ENCODE measurements at places on chromosomes 2 and 18.
A peak's percentile ranks its signal among the peaks of the same experiment; 100 is the strongest.

GRCh38 chr2:193518041-193518817 lies 1323.5 kb upstream of the TMEFF2 start:
- DNase-seq, result peak; percentile 70

DNA sequence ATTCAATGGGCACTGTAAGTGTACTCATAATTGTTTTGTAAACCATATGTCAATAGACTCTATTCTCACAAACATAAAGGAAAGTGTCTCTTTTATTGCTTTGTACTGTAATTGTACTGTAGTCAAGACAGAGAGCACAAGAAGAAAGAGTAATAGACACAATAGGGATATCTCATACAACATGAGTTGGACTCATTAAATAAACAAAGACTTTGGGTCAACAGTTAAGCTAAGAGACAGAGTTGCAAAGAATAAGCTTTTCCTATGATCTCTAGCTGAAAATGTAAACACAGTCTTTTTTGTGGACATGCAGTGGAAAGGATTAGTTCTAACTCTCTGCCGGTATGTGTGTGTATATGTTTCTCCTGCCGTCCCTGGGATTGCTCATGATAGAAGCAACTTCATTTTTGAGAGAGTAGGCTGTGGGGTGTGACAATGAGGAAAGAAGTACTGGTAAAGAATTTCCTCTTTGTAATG lies 13.9 kb upstream of the KYNU start:
- DNase-seq, result no peak

DNA sequence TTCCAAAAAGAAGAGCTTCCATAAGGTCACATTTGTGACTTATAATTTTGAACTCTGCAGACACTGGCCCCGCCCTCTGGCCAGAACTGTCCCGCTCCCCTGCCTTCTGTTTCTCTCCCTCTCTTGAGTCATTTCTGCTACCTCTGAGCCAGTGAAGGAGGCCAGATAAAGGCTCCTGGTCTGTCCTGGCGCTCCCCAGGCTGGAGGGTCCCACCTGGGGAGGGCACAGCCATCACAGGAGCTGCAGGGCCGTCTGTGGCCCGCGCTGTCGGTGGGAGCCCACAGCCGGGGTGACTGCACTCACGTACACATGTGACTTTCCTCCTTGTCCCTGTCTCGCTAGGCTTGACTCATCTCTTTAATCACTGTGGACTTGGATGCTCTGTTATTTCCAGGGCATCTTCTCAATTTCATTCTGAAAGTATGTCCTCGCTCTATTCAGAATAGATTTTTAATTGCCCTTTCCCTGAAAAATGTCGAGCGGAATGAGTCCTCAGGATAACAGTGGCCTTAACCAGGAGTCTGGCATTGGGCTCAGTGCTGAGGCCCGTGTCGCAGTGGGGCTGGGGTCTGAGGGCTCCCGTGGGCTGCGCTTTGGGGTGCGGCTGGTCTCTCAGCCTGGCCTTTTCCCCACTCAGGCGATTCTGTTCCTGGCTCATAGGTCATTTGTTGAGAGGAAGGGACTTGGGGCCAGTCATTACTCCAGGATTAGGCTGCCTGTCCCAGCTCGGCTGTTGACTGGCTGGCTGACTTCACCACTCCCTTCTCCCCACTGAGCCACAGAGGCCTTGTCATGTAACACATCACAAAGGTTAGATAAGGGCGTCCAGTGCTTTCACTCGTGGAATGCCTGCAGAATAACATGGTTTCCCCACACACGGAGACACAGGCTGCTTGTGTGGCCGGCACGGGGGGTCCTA lies 34.5 kb downstream of the KLHL29 start:
- DNase-seq, result no peak

DNA sequence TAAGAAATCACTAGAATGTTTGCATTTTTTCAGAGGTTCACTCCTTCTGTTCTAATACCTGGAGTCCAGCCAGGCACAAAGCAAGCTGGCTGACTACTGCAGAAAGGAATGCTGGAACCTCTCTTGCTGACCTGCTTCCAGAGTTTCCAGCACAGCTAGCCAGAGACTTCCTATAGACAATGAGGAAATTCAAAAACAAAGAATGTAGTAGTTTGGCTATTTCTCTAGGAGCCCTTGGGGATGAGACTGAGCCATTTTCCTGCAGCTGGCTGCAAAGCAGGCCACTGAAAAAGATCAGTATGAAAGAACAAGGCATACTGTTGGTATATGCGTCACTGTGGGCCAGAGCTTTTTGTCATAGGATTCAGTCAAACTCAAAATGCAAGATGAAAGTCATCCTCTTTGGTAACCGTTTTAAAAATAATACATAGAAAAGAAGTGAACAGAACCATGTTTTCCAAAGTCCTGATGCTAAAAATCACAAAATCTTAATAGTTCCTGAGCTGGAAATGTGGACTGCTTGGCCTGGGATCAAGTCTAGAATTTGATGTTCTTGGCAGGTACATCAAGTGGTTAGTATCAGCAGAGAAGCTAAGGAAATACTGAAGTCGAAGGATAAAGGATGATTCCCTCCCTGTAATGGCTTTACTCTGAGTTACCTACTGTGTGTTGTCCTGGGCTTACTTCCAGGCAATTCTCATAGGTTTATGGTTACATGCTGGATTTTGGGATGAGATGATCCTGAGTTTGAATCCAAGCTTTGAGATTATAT lies 9.0 kb upstream of the DSEL start:
- peak; percentile 98 for DNase-seq

DNA sequence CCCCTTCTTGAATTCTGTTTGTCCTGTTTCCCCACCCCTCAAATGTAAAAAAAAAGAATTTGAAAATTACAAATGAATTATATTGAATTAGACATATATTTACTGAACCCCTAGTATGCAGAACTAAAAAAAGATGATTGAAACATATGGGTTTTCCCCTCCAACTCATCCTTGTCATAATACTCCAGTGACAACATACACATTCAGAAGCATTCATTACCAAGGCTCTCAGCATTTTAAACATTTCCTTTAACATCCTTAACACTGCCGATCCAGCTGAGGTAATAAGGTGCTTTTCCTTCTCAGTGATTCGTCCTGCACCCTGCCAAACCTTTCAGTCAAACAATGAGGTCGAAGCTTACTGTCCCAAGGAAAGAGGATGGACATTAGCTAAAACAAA lies 53.1 kb upstream of the DTNB start:
- DNase-seq, result no peak

DNA sequence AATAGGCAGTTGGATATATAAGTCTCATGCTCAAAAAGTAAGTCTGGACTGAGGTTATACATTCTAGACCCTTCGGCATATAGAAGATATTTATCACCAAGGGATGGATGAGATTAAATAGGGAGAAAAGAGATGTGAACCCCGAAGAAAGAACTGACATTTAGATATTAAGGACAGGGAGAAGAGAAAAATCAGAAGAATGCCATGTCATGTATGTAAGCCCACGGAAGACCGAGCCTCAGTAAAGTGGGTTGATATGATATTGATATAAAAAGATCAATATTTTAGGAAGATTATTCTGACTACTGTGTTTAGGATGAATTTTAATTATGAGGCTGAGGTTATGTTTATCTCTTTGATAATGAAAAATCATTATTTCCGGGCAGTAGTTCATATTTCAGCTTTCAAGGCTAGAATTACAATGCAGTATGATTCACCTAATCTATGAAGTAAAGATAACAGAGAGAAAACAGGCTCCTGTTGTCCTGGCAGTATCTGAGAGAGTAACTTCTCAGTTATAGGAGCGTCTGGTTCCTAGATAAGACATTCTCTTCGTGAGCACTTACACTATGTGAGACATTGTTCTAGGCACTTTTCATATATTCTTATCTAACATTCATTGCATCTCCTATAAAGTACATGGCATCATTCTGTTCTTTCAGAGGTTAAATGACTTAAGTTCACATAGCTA lies 83.0 kb downstream of the UBR3 start:
- DNase-seq, result no peak

DNA sequence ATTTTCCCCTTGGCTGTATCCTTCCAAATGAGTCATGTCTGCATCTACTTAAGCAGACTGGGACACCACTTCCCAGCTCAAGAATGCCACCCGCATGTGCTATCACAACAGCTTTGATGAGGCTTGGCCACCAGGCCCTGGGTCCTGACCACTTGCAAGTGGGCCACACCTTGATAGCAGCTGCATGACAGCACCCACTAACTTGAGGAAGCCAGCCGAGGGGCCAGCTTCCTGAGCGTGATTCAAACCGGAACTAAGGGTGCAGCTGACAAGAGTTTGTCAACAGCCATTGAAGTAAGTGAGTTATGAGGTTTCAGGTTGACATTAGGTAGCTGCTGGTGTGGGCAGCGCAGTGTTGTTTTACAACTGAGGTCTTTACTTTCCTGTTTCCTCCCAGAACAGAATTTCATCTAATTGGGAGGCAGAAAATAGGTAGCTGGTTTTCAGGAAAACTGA lies 54.4 kb downstream of the EPHA4 start:
- peak; percentile 84 for DNase-seq

DNA sequence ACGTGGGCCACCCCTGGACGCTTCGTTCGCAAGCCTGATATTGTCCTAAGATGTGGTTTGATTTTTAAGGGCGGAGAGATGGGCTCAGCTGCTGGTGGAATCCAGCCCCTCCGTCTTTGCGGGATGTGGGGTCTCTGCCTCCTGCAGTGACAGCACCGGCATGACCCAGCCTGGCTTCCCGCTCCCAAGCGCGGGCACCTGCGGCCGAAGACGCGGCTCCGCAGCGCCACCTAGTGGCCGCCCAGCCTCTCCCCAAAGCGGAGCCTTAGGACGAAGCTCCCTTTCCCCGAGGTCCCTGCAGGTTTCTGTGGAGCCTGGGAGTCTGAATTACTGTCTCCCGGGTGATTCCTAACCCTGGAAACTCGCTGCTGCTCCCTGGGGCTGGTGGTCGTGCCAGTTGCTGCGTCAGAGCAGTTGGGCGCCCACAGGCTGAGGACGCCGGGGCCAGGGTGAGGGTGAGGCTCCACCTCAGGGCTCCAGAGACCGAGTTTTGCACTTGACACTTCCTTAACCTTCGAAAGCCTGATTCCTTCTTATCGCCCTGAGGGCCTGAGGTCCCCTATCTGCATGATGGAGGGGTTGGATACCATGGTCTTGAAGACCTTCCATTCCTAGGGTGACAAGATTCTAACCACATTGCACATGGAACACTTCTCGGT lies 137.5 kb downstream of the TPO start:
- DNase-seq, result peak; percentile 73

DNA sequence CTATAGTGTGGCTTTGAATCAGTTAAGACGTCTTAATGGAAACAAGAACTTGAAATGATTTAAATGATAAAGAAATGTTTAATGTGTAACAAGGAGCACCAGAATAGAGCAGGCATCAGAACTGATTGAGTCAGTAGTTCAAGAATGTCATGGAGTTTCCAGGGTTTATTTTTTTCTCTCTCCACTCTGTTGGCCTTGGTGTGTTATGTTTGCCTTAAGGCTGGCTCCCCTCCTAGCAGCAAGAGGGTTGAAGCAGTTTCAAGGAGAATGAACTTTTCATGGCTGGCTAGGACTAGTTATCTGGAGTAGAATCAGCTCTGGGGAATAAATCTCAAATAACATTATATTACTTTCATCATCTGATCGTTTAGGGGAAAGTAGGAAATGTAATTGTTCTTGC lies 13.4 kb upstream of the GLS start:
- peak; percentile 73 for DNase-seq

DNA sequence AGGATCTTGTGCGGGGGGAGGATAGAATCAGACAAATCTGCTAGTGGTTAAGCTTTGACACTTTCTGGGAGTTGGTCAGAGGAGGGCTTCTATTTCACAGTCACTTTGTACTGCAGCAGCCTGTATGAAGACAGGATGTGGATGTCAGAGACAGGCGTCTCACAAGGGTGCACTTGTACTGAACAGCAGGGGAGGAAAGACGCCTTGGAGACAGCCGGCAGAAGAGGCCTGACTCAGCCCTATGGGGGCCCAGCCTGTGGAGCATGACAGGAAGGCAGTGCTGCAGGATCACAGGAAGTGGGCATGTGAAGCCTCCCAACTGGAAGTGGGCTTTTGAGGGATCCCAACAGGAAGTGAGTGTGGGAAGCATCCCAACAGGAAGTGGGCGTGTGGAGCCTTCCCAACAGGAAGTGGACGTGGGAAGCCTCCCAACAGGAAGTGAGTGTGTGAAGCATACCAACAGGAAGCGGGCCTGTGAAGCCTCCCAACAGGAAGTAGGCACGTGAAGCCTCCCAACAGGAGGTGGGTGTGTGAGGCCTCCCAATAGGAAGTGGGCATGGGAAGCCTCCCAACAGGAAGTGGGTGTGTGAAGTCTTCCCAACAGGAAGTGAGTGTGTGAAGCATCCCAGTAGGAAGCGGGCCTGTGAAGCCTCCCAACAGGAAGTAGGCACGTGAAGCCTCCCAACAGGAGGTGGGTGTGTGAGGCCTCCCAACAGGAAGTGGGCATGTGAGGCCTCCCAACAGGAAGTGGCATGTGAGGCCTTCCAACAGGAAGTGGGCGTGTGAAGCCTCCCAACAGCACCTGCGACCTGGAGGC lies 212.3 kb downstream of the SNTG2 start:
- no peak for DNase-seq

DNA sequence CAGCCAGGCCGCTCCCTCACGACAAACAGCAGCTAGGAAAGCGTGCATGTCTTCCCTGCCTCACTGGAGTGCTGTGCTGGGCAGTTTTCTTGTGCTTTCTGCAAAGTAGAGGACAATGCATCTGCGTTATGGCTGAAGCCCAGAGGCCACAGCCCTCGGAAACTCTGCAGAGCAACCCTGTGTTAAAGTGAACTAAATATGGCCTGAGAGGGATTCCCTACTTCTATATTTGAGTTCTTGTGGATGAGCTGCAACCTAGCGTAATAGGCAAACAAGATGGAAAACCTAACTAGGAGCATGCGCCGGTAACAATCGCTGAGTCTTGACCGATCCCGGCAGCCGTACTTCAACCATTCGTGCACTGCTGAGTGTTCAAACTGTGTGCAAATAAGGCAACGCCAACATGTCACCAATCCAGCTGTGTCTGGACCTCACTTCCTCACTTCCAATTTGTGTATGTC lies 471.9 kb upstream of the HS6ST1 start:
- DNase-seq, result no peak

- DNase-seq, result no peak
Measured at GRCh38 chr2:212797484-212798205, 259.0 kb upstream of the ERBB4 start.

- DNase-seq, result no peak
Measured at GRCh38 chr2:113126845-113127645, at the start of gene IL1RN. Gene IL1RN, plus strand, starts transcription at chr2:113127598. Its CDS starts 27 bp downstream, at chr2:113127625.

Measured in astrocyte of the hippocampus (primary cell).